ENCODE measurements at places on chromosomes 16 and 17. TPM values are rescaled to one million over a fixed set of nuclear protein-coding genes. Genes with fewer than 3 reads are reported as not detected.

- peak; percentile 55 for DNase-seq
Observed at GRCh38 chr16:84308120-84308519, 13.4 kb downstream of the WFDC1 start.

GRCh38 chr17:61510237-61510636 lies 58.0 kb downstream of the TBX4 start:
- no peak for DNase-seq

- no peak for DNase-seq
Observed at GRCh38 chr17:82743344-82744219, 8.2 kb downstream of the FN3K start.

DNA sequence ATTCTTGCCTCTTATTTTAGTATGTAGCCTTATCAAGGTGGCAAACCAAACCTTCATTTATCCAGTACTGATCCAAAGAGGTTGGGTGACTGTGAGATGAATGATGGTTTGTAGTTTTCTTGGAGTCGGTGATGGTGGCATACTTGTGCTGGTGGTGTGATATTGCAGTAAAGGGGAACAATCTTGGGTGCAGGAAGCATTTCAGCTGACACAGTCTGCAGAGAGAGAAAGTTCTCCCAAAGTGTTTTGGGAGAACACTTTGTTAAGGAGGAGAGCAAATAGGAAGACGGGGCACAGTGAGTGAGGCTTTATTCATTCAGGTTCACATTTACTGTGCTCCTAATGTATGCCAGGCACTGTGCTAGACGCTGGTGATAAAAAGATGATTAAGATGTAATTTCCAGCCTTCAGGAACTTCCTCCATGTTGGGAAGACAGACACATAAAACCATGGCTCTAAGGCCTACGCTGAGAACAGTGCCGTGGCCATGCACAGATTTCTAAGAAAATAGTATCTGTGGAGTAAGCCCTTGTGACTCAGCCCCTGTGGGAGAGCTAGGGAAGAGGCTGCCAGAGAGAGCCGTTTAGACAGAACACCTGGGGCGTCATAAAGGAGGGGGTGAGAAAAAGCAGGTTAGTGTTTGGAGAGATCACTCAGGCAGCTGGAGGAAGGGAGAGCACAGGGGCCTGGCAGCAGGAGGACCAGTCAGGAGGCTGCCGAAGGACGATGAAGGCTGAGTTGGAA lies 13.8 kb downstream of the HEATR3 start:
- no peak for DNase-seq

GRCh38 chr16:80527297-80527696 lies 13.5 kb upstream of the DYNLRB2 start:
- peak; percentile 69 for DNase-seq

GRCh38 chr16:79097166-79097565 lies 503.4 kb downstream of the MAF start:
- DNase-seq, result no peak

DNA sequence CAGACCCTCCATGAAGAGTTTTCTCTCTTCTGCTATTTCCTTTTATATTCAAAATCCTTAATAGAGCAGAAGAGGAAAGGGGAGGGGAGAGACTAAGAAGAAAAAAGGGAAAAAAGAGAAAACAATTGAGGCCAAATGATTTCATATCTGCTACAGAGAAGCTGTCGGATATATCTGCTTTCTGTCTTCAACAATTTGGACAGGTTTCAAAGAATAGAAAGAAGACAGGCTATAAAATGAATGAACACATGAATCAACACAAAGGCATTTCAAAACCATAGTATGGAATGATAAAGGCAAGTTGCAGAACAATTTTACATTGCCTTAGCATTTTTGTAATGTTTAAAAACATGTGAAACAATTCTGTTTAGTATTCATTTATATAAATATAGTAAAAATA lies 4.7 kb upstream of the CMTR2 start:
- DNase-seq, result no peak

GRCh38 chr16:21628121-21628726 lies 24.2 kb downstream of the IGSF6 start:
- no peak for DNase-seq

- DNase-seq, result no peak
Observed at GRCh38 chr17:74477411-74477810, 11.0 kb downstream of the CD300A start.

DNA sequence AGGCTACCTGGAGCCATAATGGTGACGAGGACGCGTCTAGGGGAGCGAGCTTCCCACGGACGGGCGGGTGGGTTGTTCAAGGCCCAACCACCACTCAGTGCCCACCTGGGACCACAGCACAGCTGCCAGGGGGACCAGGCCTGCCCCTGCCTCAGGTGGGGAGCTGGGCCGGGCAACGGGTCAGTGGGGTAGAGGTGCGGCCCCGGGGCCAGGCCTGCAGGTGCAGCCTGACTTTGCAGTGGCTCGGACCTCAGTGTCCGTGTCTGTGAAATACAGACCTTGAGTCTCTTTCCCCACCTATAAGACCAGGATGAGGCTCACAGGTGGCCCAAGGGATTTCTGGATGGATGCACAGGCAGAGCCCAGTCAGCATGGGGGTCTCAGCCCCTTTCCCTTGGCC lies 43.3 kb downstream of the ACTG1 start:
- DNase-seq, result no peak

DNA sequence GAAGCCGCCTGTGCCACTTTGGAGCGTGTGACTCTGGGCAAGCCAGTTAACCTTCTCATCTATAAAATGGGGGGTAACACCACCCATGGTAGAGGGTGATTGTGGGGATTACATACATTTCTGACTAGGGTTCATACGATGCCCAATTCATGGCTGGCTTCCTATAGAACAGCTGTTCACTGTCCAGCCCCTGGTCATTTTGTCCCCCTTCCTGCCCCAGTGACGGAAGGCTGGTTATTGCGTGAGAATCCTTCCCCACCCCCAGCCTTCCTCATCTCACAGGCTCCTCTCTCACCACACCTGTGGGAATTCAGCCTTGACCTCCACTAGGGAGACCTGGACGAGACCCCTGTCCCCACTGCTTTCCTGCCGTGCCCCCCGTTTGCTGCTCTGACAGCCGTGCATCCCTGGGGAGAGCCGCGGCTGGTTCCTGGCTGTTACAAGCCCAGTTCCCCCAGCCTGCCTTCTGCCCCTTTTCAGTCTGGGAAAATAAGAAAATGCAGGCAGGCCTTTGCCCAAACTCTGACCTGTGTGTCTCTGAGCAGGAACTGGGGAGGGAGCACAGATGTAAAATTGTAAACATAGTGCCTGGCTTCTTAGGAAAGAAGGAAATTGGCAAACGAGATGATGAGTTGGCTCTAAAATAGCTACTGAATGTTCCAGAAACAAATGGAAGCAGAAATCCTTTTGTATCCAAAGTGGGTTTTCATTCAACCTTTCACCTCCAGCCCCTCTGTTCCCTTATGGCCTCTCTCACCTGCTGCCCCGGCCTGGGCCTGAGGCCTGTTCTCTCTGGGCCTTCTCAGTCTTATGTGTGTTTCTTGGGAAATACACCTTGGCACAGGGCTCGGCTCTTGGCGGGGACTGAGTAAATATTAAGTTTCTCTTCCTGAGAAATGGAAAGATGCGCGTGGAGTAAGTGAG lies 67.3 kb downstream of the OR1D5 start:
- DNase-seq, result peak; percentile 62

DNA sequence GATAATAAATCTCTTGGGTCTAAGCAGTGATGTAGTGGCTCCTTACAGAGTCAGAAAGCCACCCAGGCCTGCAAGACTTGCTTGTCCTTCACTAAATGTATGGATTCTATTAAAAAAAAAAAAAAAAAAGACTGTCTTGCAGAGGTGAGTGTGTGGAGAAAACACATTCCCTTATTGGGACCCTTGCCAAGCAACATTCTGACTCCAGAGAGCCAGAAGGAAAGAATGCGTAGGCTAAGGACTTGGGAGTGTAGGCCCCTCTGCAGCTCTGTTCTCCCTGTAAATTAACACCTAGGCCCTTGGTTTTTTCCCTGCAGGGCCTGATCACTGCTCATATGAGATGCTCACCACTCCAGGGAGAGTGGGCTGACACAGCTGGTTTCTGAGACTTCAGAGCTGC lies 17.8 kb downstream of the SCPEP1 start:
- DNase-seq, result no peak

DNA sequence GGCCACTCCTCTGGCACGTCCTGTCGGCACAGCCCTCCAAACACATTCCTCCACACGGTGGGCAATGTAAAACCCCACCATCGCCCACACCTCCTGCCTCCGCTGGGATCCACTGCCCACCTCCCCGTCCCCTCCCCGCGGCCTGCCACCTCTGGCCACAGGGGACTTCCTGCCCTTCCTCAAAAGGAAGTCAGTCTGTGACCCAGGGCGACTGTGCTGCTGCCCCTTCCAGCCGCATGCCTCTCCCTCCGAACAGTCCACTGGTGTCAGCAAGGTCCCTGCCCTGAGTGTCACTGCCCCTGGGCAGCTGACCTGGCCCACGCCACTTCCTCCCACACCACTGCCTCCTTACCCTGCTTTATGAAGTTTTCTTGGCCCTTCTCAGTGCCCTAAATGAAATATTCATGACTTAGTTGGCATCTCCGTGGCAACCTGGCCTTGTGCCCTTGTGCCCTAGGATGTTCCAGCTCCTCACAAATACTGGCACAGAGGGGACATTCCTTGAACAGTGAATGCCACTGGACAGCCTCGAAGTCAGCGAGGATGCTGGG lies 2.0 kb downstream of the PLD6 start:
- no peak for DNase-seq

- peak; percentile 48 for DNase-seq
Observed at GRCh38 chr17:61467416-61468262, 15.4 kb downstream of the TBX4 start.

GRCh38 chr17:49132699-49133364 lies at the start of gene B4GALNT2:
TSS of gene B4GALNT2 (plus strand) at chr17:49132769. CDS start at chr17:49132793, 24 bp downstream.
- peak; percentile 12 for DNase-seq

GRCh38 chr17:50029185-50029584 lies 26.7 kb upstream of the ITGA3 start:
- DNase-seq, result no peak

DNA sequence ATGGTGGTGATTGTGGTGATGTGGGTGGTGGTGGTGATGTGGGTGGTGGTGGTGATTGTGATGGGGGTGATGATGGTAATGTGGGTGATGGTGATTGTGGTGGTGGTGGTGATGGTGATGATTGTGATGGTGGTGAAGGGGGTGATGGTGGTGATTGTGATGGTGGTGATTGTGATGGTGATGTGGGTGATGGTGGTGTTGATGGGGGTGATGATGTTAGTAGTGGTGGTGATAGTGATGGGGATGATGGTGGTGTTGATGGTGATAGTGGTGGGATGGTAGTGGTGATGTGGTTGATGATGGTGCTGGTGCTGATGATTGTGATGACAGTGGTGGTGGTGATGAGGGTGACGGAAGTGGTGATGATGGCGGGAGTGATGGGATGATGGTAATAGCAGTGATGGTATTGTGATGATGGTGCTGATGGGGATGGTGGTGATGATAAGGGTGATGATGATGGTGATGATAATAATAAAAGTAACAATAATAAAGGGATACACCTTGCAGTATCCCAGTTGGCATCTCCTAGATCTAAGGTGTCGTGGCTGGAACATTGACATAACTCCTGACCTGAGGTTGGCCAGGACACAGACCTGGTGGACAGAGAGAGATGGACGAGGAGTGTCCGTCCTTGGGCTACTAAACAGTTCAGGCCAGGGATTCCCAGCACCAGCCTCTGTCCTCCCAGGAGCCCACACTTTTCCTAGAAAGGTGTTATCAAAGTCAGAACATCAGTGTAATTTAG lies 344.5 kb downstream of the SEC14L1 start:
- no peak for DNase-seq

The NEURL4 gene
- total RNA-seq, result 23.3 TPM

The RAB11FIP4 gene
- 0.05 TPM for total RNA-seq

The PABPN1L gene
- total RNA-seq, result not detected

The SDR42E2 gene
- not detected for total RNA-seq

The SLC5A10 gene
- total RNA-seq, result not detected

The KRT31 gene
- not detected for total RNA-seq

Measured in dermis blood vessel endothelial cell (primary cell).